ENCODE measurements at places on chromosomes 6 and 20. TPM values are rescaled to one million over a fixed set of nuclear protein-coding genes. Genes with fewer than 3 reads are reported as not detected.
A peak's percentile ranks its signal among the peaks of the same experiment; 100 is the strongest.

DNA sequence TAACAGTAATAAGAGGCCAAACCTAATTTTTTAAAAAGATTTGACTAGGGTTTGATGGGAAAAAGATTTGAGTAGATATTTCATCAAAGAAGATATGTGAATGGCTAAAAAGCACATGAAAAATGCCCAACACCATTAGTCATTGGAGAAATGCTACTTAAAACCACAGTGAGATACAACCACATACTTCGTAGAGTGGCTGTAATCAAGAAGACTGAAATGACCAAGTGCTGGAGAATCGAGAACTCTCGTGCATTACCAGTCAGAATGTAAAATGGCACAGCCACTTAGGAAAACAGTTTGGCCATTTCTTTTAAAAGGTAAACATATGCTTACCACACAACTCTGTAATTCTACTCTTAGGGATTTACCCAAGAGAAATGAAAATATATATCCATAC is 175.5 kb downstream of the EYA2 start:
- no peak for DNase-seq

- no peak for DNase-seq
Observed at GRCh38 chr20:22512911-22513489, 71.4 kb downstream of the FOXA2 start.

DNA sequence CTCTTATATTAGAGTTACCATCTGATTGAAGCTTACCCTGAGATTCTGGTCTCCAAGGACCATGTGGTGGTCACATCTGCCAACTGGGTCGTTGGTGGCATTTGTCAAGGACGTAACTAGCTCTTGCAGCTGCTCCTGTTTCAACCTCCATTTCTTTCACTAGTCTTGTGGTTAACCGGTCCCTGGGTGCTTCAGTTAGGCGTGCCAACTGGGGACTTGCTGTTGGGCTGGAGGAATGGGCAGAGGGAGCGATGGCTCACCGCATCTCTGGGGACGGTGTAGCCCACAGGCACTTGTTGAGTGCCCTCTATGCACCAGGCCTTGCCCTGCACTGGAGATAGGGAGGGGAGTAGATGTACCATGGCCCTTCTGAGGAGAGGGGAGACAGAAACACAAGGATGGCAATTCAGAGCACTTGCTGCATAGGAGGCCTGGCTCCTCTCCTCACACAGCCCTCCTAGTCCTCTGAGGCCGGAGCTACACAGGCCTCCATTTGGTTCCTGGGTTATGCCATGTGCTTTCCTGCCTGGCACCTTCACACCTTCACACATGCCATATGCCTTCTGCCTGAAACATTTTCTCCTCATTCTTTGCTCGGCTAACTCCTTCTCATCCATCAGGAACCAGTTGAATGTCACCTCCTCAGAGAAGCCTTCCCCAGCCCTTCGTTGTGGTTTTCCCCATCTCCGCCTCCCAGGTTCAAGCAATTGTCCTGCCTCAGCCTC is 20.0 kb upstream of the ASXL1 start:
- no peak for DNase-seq

- DNase-seq, result no peak
Observed at GRCh38 chr20:62661647-62662046, 19.3 kb downstream of the SLCO4A1 start.

MOXD1 gene
- total RNA-seq, result 74.8 TPM

GCNT2 gene
- 0.19 TPM for total RNA-seq

GRCh38 chr6:40947876-40948526 is 91.0 kb downstream of the UNC5CL start:
- peak; percentile 83 for DNase-seq

GRCh38 chr6:137155830-137156229 is 17.6 kb downstream of the IL22RA2 start:
- no peak for DNase-seq

C4A gene
- total RNA-seq, result 2.5 TPM

DNA sequence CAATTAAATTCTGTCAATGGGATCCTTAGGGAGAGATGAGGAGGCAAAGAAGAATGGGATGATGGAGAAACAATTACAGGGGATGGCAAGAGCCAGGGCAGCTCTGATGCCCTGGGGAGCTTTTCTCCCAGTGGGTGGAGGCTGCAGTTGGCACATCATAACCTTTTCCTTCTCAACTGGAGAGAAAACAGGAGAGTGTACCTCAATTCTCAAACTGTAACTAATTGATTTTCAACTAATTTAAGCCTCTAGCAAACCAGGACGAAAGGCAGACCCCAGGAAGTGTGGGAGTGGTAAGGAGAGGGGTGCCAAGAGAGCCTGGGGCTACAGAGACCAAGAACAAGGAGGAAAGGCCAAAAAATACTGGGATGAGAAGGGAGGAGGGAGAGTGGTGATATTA is 5.7 kb downstream of the BMP5 start:
- DNase-seq, result no peak

DNA sequence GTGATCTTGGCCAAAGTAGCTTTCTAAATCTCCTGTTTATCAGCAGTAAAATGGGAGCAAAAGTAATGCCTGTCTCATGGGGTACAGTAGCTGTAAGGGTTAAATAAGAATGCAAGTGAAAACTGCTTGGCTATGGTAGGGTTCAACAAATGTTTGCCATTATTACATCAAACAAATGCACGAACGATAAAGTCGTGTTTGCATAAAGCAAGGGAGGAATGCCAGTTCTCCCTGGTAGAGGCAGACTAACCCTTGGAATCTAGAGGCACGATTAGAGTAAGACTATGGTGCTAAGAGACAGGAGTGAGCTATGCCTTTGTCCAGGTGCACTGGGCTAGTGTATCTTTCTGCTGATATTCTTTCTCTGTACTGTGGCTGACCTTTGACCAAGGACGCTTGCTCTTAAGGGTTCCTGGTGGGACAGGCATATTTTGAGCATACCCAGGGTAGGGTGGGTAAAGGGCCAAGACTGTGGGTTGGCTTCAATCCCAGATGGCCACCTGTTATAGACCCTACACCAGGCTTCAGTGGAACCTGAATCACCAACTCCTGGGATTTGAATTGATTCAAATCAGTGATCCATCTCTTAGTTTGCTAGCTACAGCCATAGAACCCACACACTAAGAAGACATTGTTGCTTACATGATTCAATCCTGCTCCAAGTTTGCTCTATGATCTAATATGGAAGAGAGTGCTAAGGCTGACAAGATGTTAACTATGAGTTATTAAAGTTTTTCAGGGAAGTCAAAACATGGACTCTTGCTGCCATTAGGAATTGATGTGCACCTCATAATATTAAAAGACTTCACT is 139.9 kb downstream of the CCDC170 start:
- DNase-seq, result no peak

DNA sequence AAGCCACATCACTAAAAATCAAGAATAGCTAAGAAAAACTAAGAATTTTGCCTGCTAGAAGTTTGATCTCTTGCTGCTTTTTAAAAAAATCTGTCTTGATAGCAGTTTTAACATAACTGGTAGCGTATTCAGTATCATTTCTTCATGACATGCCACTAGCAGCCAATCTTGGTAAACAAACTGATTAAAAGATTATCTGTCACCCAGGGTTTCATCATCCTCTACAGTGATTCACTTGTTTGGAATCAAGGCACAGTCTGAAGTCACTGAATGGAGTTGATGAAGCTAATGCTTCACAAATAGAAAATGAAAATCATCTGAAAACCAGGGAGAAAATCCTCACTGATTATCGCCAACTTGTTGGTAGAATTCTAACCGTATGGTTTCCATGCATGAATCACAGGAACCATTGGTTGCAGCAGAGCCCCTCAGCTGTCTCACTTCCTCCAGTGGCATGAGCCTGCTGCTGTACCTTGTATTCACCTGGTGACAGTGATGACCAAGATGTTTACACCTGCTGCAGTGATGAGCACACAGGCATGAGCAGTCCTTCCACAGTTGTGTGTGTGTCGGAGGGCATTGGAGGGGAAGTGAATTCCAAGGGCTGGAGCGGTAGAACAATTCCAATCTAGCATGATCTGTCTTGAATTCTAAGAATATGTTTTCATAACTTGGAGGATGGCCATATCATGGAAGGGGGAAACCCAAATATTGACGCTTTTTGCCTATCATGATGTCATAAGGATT is 275.0 kb downstream of the KHDC1L start:
- peak; percentile 89 for DNase-seq

RPP21 gene
- total RNA-seq, result 41.7 TPM

SNAP25 gene
- total RNA-seq, result not detected

TGM3 gene
- total RNA-seq, result not detected

DNA sequence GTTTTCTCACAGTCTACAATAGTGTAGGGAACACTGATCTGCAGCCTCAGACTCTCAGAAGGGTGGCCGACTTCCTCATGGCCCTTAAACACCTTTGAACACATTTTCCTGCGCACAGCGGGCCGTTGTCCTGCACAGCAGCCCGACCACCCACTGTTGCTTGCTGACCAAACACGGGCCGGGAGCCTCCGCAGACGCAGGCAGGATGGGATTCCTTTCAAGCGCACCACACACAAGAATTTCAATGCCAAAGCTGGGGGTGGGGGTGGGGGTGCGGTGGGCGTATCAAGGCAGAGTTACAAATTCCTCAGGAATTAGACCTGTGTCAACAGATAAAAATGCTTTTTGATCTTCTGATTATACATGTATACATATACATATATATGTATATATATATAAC is 74.5 kb downstream of the HUS1B start:
- DNase-seq, result no peak

IL17A gene
- not detected for total RNA-seq

DNA sequence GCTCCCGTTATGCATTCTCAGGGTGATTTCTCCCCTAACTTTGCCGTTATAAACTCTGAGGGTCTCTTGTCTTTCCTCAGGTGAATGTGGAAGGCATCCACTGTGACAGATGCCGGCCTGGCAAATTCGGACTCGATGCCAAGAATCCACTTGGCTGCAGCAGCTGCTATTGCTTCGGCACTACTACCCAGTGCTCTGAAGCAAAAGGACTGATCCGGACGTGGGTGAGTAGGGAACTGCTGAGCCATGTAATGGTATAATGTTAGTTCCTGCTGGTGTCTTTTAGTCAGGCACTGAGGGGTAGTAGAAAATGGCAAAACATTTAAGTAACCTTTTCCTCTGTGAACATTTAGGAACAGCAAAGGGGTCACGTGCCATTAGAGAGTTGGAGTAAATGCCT is 395.4 kb downstream of the ARHGAP18 start:
- no peak for DNase-seq

GRCh38 chr6:109793792-109794191 is 102.7 kb downstream of the FIG4 start:
- peak; percentile 95 for DNase-seq

GRCh38 chr6:22003287-22003686 is 293.5 kb downstream of the PRL start:
- peak; percentile 44 for DNase-seq

DNA sequence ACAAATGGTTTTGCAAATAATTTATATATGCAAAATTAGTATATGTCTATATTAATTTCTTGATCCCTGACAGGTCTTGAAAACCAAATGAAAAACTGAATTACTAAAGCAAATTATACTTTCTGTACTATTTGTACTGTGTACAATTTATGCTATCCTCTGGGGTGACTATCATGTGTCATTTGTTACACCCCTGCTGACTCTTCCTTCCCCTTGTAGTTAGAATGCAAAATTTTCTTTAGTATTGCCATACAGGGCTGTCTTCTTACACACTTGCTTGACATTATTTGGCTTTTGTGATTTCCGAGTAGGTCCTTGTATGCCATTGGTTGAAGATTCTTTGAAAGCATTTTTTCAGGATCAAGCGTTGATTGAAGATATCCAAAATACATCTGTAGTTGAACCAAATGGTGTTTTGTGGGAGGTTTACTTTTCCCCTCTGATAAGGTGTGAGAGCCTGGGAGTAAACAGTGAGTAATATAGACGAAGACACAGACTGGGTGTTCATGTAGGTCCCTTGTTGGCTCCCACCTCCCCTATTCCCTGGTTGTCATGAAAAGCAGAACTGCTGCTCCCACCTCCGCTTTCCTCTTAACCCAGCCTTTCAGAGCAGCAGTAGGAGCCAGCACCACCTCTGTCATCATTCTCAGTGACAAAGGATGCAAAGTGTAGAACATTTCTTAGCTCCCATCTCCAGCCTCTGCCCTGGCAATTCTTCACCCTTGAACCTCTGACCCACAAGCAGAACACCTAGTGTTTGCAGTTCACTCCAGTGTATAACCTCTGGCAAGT is 29.0 kb downstream of the NCOA7 start:
- DNase-seq, result no peak

GRCh38 chr6:106134906-106135634 is 48.9 kb downstream of the PRDM1 start:
- DNase-seq, result no peak

- DNase-seq, result no peak
Observed at GRCh38 chr6:25219216-25219916, 59.8 kb upstream of the CARMIL1 start.

CDH26 gene
- not detected for total RNA-seq

- DNase-seq, result no peak
Observed at GRCh38 chr6:13445005-13445743, 42.2 kb downstream of the GFOD1 start.

DNA sequence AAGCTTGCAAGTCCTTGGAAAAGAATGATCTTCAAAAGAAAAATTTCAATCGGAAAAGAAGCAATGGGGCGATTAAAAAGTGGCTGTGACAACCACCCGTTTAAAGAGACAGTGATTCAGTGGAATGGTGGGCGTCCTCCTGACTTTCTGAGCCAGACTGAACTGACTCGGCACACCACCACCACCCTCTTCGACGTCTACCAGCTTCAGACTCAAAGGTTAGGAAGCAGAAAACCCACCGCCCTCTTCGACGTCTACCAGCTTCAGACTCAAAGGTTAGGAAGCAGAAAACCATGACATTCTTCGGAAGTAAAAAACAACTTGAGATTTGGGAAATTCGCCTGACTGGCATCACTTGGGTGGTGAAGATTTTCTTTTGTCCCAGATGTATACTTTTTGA is 28.3 kb upstream of the IRF4 start:
- DNase-seq, result no peak

DNA sequence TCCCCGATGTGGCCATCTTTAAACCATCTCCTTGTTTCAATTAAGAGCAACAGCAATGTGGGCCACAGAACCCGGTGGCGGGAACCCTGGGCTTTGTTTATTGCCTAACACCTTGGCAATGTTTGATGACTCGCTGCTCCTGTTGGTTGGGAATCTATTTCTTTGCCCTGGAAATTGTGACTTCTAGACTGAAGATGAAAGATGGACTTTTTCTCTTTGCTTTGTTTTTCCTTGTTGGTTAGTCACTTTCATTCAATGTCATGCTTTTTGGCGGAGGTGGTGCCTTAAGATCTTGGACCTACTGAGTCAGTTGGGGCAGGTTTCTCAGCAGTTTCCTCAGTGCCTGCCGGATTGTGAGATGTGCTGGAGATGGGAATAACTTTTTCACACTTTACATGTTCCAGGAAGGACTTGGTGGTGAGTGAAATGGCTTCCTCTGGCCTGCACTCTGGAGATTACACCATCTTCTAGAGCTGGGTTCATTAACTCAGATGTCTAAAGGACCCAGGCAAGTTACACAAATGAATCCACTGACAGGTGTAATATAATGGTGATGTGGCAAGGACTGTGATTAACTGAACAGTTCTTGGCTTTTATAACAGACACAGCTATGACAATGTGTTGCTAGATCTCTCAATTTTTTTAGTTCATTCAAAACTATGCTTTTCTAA is 56.3 kb downstream of the TSHZ2 start:
- DNase-seq, result no peak

- DNase-seq, result no peak
Observed at GRCh38 chr6:154876486-154877280, 118.4 kb upstream of the TIAM2 start.

TSBP1 gene
- not detected for total RNA-seq

GRCh38 chr6:5909721-5910120 is 97.0 kb downstream of the NRN1 start:
- DNase-seq, result no peak
